ENCODE measurements at places on chromosomes 11 and 22.

- no peak overlapping the region for H3K4me3 ChIP-seq
- no peak for DNase-seq
- H3K36me3 ChIP-seq: no peaks in the 10 kb centered on the region
- H3K27me3 ChIP-seq: no peaks in the 10 kb centered on the region
- no peak overlapping the region for H3K27ac ChIP-seq
These were observed 4.6 kb upstream of the KCNQ1OT1 start for GRCh38 chr11:2704356-2704755.

- H3K27me3 ChIP-seq: no peaks in the 10 kb centered on the region
- no peaks in the 10 kb centered on the region for H3K36me3 ChIP-seq
- no peak overlapping the region for H3K27ac ChIP-seq
- no peak overlapping the region for H3K4me3 ChIP-seq
These were observed 2.6 kb downstream of the BAIAP2L2 start for GRCh38 chr22:38107692-38108515.

GRCh38 chr11:36744375-36745168 is 146.5 kb upstream of the RAG2 start:
- no peaks in the 10 kb centered on the region for H3K27me3 ChIP-seq
- DNase-seq: no peak

DNA sequence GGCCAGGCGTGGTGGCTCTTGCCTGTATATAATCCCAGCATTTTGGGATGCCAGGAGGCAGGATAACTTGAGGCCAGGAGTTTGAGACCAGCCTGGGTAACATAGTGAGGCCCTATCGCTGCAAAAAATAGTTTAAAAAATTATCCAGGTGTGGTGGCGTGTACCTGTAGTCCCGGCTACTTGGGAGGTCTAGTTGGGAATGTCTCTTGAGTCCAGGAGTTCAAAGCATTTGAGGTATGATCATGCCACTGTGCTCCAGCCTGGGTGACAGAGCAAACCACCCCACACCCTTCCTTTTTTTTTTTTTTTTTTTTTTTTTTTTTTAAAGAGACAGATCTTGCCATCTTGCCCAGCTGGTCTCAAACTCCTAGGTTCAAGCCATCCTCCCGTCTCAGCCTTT is 16.8 kb downstream of the CBL start:
- no peaks in the 10 kb centered on the region for H3K27me3 ChIP-seq
- no peak for DNase-seq
- H3K4me1 ChIP-seq: peaks cover 3% of the 10 kb centered on the region
- H3K27ac ChIP-seq: no peak overlapping the region
- H3K36me3 ChIP-seq: no peaks in the 10 kb centered on the region
- H3K4me3 ChIP-seq: no peak overlapping the region

- no peak overlapping the region for H3K27ac ChIP-seq
- H3K4me1 ChIP-seq: peaks cover 20% of the 10 kb centered on the region
- no peak for DNase-seq
- no peaks in the 10 kb centered on the region for H3K36me3 ChIP-seq
- peak overlapping the region; percentile 5 for H3K4me3 ChIP-seq
- peaks cover 10% of the 10 kb centered on the region for H3K27me3 ChIP-seq
These were observed 726 bp downstream of the RTN4RL2 start for GRCh38 chr11:57460758-57461749.

DNA sequence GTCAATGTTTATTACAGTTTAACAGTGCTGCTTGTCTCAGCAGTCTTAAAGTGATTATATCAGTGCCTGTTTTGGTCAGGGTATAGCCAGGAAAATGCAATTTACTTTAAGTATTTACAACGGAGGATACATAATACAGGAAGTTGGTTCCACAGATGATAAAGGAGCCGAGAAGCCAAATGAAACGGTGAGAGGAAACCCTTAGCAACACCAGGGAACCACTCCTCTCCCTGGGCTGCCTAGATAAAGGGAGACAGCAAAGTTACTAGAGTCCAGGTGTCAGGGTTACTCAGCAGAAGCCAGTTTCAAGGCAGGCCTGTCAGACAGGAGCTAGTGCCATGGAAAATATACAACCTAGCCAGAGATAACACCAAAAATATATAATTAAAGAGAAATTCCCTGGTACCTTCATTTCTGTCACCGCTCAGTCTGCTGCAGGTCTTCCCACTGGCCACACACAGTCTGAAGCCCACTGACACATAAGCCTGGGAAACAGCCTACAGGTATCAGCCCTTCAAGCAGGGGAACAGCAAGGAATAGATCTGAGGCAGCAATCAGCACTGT is 55.5 kb downstream of the FAM76B start:
- no peaks in the 10 kb centered on the region for H3K36me3 ChIP-seq
- H3K4me1 ChIP-seq: no peaks in the 10 kb centered on the region
- DNase-seq: no peak
- no peaks in the 10 kb centered on the region for H3K27me3 ChIP-seq
- no peak overlapping the region for H3K4me3 ChIP-seq

Measured in GM12878 (cell line).